ENCODE measurements at places on chromosomes 16 and 17.

- DNase-seq = no peak
Measured at GRCh38 chr17:63150490-63150889, 184.5 kb downstream of the TANC2 start.

DNA sequence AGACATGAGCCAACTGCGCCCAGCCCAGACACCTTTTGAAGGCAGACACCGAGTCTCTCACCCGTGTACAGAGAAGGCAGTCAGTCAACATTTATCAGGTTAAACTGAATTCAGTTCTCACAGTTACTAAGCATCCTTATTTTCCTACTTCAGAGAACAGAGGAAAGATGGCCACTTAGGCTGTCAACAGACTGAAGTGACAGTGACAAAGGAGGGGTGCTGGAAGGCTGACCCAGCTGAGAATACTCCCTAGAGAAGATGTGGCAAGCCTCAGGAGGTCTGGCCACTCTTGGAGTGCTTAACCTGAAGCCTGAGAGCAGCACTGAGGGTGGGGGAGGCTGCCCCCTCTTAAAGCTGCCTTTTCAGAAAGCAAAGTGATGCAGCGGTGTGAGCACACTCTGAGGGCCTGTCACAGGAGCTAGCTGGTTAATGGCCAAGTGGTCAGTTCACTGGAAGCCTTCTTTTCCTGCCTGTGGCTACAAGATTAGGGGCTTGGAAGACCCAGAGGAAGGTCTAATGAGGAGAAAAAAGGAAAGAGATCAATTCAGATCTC, 51.0 kb upstream of the SREBF1 start:
- DNase-seq = no peak

DNA sequence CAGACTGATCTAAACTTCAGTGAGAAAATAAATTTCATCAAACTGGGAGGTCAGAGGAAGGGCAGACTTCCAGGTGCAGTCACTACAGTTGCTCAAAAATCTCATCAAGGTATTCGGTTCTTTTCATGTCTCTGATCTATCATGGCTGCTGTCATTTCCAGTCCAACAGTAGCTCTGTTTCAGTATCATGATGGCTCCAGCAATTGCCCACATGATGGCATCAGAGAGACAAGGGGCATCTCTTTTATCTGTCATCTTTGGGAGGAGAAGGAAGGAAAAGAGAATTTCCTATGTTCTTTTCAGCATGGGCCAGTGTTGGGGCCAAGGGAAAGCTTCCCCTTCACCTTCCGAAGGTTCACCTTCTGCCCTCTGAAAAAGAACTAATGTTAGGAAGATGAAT, 504.9 kb upstream of the HSBP1 start:
- no peak for DNase-seq

DNA sequence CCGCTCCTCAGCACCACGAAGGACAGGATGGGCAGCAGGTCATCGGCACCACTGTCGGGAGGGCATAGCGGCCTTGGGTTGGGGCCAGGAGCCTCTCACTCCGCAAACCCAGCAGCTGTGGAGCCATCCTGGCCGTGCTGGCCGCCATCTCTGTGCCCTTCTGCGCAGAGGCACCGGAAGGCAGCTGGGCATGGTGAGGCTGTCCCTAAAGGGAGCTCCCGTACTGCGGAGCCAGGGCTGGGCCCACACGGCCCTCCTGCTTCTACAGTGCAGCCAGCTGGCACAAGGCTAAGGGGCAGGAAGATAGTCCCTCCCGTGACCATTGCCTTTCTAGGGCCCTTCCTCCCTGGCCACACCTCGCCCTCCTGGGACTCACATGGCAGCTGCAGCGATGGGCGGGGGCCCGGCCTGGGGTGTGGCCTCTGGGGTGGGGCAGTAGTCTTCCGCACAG, 7.0 kb upstream of the SPATA2L start:
- no peak for DNase-seq

- DNase-seq = no peak
Measured at GRCh38 chr16:63289834-63290460, 1253.7 kb upstream of the CDH8 start.

- DNase-seq = no peak
Measured at GRCh38 chr17:6534846-6535514, 21.4 kb downstream of the PITPNM3 start.

GRCh38 chr16:59733321-59733720, 999.2 kb upstream of the GOT2 start:
- no peak for DNase-seq

- no peak for DNase-seq
Measured at GRCh38 chr16:78641433-78641832, 542.0 kb downstream of the WWOX start.

DNA sequence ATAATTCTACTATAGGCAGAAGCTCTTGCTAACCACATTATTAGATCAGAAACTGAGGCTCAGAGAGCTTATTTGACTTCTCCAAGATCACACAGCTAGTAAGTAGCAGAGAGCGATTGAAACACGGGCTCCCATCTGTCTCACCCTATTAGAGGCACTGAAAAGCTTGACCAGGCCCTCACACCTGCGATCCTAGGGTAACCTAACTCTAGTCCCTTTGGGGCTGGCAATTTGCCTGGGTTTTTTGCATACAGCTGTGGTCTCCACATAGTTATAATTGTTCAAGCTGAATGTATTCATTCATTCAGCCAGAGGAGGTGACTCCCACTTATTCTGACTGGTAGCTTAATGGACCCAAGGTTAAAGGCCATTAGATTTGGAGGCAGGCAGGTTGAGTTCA, 121.2 kb downstream of the ANKFN1 start:
- no peak for DNase-seq

- DNase-seq = no peak
Measured at GRCh38 chr16:19864566-19864965, 20.1 kb downstream of the GPRC5B start.

Data from effector CD4-positive, alpha-beta T cell (primary cell).